ENCODE measurements at places on chromosomes 3 and 15. TPM values are rescaled to one million over a fixed set of nuclear protein-coding genes. Genes with fewer than 3 reads are reported as not detected.

EPM2AIP1 gene
- total RNA-seq, result 8.7 TPM

CSPG5 gene
- total RNA-seq, result 3.8 TPM

ATP13A5 gene
- total RNA-seq, result not detected

ENTPD3 gene
- total RNA-seq, result not detected

FGF12 gene
- 0.07 TPM for total RNA-seq

IL20RB gene
- total RNA-seq, result 6.1 TPM

RBMS3 gene
- total RNA-seq, result 0.42 TPM

- no peak overlapping the region for H3K4me3 ChIP-seq
- H3K36me3 ChIP-seq, result no peaks in the 10 kb centered on the region
Observed at GRCh38 chr3:173139420-173139819, 1.6 kb downstream of the SPATA16 start.

- no peak overlapping the region for H3K4me3 ChIP-seq
- no peaks in the 10 kb centered on the region for H3K36me3 ChIP-seq
- H3K27ac ChIP-seq, result no peak overlapping the region
- no peaks in the 10 kb centered on the region for H3K4me1 ChIP-seq
- H3K27me3 ChIP-seq, result peaks cover 11% of the 10 kb centered on the region
Observed at GRCh38 chr3:10506696-10507095, 1.3 kb upstream of the ATP2B2 start.

DNA sequence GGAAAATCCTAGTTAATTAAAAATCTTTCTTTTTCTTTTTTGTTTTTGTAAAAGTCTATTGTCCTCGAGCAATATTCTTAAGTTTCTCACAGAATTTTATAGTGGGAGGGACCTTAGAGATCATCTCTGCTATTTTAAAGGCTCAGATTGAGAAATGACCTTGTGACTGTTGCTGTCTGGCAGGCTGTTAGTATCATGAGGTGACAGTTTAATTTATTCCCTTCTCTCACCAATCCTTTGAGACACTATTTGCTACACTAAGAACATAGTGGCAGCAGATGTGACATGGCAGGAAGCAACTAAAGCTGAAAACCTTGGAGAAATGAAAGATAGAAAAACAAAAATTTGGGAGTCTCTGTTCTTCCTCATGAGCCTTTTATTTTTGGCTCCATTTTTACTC lies 24.9 kb downstream of the APPL1 start:
- peaks cover 29% of the 10 kb centered on the region for H3K36me3 ChIP-seq
- no peak for DNase-seq
- H3K27ac ChIP-seq, result no peak overlapping the region
- H3K4me1 ChIP-seq, result no peaks in the 10 kb centered on the region

DNA sequence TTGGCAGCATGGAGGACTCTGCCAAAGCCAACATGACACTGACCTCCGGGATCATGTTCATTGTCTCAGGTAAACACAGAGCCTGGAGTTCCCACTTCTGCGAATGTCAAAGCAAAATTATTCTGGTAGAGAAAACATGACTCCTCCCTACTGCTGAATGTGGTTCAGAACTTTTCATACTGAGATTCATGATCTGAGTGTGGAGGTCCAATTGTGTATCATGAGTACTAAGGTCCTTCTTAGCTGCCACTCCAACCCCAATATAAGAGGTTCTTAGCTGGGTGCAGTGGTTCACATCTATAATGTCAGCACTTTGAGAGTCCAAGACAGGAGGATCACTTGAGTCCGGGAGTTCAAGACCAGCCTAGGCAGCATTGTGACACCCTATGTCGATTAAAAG lies 13.8 kb downstream of the CLDN18 start:
- no peaks in the 10 kb centered on the region for H3K27me3 ChIP-seq
- H3K4me1 ChIP-seq, result no peaks in the 10 kb centered on the region
- no peak overlapping the region for H3K27ac ChIP-seq
- H3K4me3 ChIP-seq, result no peak overlapping the region
- no peak for DNase-seq

- peaks cover 34% of the 10 kb centered on the region for H3K27me3 ChIP-seq
- H3K27ac ChIP-seq, result no peak overlapping the region
- no peak overlapping the region for H3K4me3 ChIP-seq
- H3K36me3 ChIP-seq, result no peaks in the 10 kb centered on the region
- DNase-seq, result no peak
Observed at GRCh38 chr15:92407321-92407720, 13.6 kb downstream of the ST8SIA2 start.

GRCh38 chr3:190591080-190591479 lies 77.2 kb downstream of the IL1RAP start:
- H3K27me3 ChIP-seq, result no peaks in the 10 kb centered on the region
- no peak for DNase-seq
- peaks cover 13% of the 10 kb centered on the region for H3K4me1 ChIP-seq

DNA sequence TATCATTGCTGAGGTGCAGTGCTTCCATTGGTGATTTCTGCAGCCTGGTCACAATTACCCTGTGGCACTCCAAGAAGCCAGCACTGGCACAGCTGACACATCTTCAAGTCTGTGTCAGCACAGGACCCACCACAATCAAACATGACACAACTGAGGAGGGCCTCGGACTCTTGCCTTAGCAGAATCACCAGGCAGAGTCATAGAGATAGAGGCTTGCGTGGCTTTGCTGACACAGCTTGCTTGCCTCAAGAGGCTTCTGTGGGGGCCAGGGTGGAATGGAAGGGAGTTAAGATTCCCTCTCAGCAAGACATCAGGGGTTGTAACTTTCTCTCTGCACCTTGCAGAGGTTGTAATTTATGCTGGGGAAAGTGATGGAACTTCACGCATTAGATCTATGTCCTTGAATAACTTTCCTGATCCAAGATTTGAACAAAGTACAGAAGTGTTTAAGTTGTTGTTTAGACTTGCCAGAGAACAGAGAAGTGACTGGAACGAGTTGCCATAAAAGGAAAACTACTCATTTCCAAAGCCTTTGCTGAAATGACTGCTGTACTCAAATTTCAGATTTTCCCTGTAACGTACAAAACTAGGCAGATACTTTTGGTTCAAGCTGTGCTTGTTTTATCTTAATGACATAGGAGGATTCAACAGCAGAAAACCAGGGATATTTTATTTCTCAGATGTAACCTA lies 170.7 kb downstream of the DIPK2A start:
- H3K4me3 ChIP-seq, result no peak overlapping the region
- DNase-seq, result no peak
- H3K27ac ChIP-seq, result no peak overlapping the region
- no peaks in the 10 kb centered on the region for H3K4me1 ChIP-seq
- H3K27me3 ChIP-seq, result no peaks in the 10 kb centered on the region

DNA sequence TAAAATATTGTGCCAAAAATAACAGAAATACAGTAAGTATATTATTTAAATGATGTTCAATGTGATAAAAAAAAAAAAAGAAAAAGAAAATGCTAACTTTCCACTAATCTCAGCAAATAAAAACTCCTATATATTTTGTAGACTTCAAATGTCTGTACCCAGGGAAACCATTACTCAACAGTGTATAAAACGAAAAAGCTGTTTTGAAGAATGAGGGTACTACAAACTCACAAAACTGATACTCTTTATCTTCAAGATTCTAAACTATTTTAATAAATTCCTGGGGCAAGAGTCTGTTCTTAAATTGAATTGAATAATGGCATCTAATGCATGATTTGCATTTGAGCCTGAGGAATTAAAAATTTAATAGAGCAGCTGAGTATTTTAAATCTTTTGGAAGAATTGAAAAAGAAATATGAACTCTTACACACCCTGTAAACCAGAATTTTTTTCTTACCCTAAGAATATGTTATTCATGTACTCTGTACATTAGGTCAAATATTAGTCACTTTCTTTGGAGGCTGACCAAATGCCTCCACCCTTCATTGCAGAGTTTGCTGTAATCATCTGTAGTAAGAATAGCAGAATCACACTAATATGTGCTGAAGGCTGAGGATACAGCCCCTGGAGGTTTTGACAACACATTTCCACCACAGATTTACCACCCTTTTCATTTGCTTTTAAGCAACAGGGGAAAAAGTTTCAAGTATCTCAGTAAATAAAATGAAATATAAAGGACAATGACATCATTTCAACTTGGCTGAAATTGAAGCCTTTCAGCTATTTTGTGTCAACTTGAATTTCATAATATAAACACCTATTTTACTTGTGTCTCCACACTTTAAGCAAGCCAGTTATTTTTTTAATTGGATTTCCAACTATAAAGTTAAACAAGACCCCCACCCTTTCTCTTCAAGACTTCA lies 79.7 kb downstream of the FBN1 start:
- H3K4me3 ChIP-seq, result no peak overlapping the region
- H3K27me3 ChIP-seq, result no peaks in the 10 kb centered on the region
- H3K36me3 ChIP-seq, result no peaks in the 10 kb centered on the region

DNA sequence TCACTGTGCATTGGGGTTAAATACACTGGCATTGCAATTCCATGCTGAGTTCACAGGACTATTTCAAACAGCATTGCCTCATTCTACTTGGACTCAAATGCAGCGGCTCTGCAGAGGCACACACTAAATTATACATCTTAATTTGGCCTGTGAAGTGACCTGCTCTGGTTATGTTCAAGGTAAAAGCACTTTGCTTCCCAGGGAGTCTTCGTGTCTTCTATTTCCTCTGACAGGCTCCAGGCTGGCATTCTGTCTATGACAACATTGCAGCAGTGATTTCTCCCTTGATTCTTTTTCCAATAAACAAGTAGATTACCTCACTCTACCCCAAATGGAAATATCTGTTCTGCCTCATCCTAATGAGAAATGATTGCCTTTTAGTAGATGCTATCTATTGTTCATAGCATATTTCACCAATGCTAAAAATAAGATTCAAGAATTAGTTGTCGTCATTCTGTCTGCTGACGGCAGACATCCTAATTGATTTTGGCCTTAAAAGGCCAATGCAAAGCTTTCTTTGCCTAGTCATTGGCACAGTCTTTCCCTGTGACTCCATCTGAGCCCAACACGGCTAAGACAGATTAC lies 33.8 kb downstream of the FMN1 start:
- no peak for DNase-seq
- no peak overlapping the region for H3K27ac ChIP-seq
- H3K4me3 ChIP-seq, result no peak overlapping the region
- no peaks in the 10 kb centered on the region for H3K4me1 ChIP-seq
- no peaks in the 10 kb centered on the region for H3K36me3 ChIP-seq

DNA sequence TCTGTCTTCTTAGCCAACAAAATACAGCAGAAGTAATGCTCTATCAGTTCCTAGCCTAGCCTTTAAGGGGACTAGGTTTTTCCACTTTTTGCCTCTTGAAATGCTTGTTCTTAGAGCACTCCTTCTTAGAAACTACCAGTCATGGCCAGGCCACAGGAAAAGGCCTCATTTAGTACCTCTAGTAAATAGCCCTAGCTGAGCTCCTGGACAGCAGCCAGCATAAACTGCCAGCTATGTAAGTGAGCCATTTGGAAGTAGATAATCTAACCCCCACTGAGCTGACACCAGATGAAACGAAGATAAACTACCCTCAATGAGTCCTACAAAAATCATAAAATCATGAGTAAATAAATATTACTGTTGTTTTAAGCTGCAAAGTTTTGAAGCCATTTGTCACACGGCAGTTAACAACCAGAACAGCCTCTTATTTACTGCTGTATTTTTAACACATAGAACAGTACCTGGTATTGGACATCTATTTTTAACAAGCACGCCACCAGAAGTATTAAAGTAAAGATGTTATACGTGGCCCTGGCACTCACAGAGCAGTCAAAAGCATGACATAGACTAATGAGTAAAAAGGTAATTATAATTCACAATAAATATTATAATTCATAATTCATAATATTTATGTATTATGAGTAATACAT lies 12.0 kb downstream of the TBC1D5 start:
- peaks cover 14% of the 10 kb centered on the region for H3K4me1 ChIP-seq
- no peaks in the 10 kb centered on the region for H3K36me3 ChIP-seq
- peak overlapping the region; percentile 24 for H3K27ac ChIP-seq

GRCh38 chr3:11626084-11626463 lies 17.6 kb downstream of the VGLL4 start:
- DNase-seq, result no peak
- no peak overlapping the region for H3K4me3 ChIP-seq
- H3K36me3 ChIP-seq, result no peaks in the 10 kb centered on the region
- no peaks in the 10 kb centered on the region for H3K27me3 ChIP-seq

DNA sequence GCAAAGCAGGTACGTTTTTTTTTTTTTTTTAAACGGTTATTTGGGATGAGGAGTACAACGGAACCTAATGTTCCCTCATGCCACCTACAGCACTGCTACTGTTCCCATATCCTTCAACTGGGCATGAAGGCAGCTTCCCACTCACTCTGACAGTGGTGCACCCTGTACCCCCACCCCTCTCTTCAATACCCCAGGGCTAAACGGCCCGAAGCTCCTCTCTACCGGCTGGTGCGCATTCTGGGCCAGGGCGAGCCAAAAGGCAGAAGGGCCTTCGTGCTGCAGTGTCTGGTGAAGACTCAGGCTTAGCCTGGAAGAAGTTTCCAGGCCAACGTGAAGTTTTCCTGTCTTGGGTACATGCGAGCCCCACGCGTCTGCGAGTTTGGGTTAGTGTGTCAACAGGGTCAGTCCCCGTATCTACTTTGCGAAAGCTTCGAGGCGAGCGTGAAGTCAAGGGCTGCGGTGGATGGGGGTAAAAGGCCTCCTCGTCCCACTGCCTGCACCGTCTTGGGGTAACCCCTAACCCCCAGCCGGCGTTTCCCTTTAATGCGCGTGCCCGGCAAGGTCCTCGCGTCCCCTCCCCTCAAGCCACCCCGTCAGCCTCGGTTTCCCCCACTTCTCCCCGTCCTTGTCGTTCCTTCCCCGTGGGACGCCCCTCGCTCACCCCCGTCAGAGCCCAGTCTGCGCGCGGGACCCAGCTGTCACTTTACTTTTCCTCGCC lies 765 bp upstream of the UBE2E2 start:
- no peak for DNase-seq
- peaks cover 16% of the 10 kb centered on the region for H3K27me3 ChIP-seq
- no peaks in the 10 kb centered on the region for H3K4me1 ChIP-seq
- H3K36me3 ChIP-seq, result no peaks in the 10 kb centered on the region
- H3K27ac ChIP-seq, result no peak overlapping the region
- peak overlapping the region; percentile 21 for H3K4me3 ChIP-seq
